ENCODE measurements at places on chromosomes 3 and 15.

DNA sequence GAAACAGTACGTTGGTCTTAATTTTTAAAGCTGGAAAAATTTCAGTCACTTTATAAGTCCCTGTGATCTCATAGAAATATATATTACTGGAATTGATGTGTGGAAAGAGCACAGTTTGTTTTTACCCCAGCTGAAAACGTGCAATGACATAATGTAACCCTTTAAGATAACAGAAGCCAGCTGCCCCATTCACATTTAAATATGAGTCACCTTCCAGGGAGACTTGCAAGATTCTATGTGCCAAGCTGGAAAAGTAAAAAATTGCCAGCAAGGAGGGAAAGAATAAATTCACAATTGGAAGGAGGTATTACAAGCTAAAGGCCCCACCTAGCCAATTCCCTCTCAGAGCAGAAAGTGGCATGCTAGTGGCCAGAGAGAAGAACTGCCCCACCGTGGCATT, 50.2 kb downstream of the SAMMSON start:
- DNase-seq, result no peak

DNA sequence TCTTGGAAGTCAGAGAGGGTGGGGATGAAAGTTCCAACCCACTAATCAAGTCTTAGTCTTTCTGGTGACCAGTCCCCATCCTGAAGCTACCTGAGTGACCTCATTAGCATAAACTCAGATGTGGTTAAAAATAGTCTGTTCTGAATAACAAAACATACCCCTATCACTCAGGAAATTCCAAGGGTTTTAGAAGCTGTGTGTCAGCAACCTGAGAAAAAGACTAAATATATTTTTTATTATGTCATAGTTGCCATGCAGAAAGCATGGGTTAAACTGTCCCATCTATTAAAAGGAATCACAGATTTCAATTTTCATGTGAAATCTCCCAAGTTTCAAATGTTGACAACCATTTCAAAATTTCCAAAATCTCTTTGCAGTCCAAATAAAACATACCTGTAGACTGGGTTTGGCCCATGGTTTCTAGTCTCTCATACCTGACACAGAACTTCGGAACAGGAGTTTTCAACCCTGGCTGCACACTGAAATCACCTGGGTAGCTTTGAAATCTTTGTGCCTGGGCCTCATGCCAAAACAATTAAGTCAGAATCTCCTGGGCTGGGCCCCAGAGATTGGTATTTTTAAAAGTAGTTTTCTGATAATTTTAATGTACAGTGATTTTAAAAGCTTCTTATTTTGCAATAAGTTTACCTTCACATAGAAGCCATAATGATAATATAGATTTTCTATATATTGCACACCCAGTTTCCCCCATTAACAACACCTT, 476.3 kb downstream of the RBMS3 start:
- no peak for DNase-seq

- DNase-seq, result no peak
Observed at GRCh38 chr3:39343076-39343717, 13.7 kb downstream of the CCR8 start.

DNA sequence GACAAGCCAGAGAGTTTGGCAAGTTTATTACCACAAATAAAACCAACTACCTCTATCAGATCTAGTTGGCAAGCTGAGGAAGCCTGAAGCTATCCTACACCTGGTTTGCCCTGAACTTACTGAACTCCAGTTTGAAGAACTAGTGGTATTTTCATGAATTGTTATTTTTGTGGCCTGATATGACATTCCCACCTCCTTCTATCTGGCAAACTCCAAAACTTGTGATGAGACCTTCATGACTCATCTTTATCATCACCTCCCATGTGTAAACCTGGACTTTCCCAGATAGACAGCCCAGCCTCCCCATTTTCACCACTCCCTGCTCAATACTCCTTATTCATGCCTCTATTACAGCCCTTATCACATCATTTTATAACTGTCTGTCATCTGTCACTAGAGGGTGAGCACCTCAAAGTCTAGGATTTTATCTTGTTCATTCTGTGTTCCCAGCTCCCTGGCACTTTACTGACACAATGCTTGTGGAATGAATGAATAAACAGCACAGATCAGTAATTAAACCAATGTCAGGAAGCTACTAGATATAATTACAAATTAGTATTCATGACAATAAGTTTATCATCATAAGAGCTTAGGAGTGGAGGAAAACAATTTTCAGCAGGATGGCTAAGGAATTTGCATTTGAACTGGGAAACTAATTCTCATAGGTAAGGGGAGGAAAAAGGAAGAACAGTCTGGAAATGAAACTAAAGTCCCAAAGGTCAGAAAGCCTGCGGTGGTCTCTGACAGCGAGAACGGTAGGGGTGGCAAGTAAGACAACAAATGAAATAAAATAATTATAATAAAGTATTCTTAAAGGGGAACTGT, 13.2 kb upstream of the TRANK1 start:
- DNase-seq, result no peak

- DNase-seq, result no peak
Observed at GRCh38 chr3:128551867-128552266, 58.9 kb upstream of the GATA2 start.

- DNase-seq, result no peak
Observed at GRCh38 chr3:63689285-63689684, 36.8 kb downstream of the SNTN start.
